ENCODE measurements at places on chromosomes 6 and 20.

DNA sequence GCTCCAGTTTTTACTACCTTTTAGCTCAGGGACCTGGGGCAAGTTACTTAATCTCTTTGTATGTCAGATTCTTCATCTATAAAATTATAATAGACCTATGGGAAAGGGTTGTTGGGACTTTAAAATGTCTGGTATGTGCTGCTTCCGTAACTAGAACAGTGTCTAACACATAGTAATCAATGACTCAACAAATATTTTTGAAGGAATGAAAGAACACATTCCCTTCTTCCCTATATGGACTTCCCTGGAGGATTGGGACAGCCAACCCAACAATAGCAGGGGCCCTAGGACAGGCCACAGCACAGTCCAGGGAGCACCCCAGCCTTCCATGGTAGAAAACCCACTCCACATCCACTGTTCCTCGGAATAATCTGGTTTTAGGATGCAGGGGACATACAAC is 50.7 kb upstream of the TPD52L1 start:
- peak; percentile 70 for DNase-seq

GRCh38 chr6:14728396-14729024 is 517.4 kb upstream of the JARID2 start:
- DNase-seq = no peak

GRCh38 chr20:43953919-43954592 is 39.4 kb downstream of the TOX2 start:
- DNase-seq = no peak

- DNase-seq = no peak
These were observed 21.6 kb downstream of the SERINC3 start for GRCh38 chr20:44500221-44500620.

GRCh38 chr6:90805619-90806155 is 218.8 kb upstream of the MAP3K7 start:
- no peak for DNase-seq

DNA sequence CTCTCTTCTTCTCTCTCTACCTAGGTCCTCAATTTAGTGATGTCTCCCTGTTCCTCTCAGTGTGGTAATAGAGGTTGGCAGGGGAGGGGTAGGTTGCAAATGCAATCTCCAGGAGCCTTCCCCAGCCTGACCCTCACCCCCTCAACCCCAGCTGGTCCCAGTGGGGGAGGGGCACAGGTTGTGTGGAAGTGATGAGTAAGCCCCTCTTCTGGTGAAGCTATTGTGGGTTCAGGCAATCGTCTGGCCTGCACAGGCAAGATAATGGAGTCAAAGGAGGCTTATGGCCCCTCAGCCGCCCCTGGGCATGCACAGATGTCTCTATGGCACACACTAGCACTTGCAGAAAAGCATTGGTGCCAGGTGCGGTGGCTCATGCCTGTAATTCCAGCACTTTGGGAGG is 10.8 kb upstream of the ADA start:
- DNase-seq = no peak

DNA sequence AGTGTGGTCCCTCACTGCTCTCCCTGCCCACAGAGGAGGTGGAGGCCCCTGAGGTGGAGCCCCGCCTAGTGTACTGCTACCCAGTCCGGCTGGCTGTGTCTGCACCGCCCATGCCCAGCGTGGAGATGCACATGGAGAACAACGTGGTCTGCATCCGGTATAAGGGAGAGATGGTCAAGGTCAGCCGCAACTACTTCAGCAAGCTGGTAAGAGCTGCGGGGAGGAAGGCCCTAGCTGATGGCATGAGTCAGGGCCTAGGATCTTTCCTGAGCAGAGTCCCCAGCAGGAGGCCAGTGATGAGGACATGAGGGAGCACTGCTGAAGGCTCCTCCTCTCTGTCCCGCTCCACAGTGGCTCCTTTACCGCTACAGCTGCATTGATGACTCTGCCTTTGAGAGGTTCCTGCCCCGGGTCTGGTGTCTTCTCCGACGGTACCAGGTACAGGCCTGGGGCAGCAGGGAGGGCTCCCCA is 11.2 kb downstream of the PCIF1 start:
- no peak for DNase-seq

- DNase-seq = no peak
These were observed 336.3 kb downstream of the NRN1 start for GRCh38 chr6:5670381-5670780.

GRCh38 chr6:5178806-5179205 is 81.9 kb downstream of the LYRM4 start:
- no peak for DNase-seq

GRCh38 chr6:73639040-73639439 is 14.8 kb downstream of the SLC17A5 start:
- no peak for DNase-seq

DNA sequence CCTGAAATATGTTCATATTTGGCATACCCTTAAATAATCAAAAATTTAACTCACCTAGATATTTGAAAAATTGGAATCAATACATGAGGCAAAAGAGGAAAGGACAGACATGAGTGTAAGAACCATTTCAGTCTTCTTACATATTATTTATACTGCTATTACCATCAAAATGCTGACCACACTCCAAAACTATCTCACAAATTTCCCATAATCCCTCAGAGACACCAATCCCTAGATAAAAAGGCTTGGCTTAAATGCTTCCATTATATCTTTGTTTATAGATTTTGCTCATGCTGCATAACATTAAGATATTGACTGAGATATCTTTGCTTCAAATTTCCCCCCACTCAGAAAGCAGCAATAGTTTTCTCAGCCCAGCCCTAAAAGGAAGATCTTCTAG is 11.7 kb upstream of the NT5DC1 start:
- no peak for DNase-seq

DNA sequence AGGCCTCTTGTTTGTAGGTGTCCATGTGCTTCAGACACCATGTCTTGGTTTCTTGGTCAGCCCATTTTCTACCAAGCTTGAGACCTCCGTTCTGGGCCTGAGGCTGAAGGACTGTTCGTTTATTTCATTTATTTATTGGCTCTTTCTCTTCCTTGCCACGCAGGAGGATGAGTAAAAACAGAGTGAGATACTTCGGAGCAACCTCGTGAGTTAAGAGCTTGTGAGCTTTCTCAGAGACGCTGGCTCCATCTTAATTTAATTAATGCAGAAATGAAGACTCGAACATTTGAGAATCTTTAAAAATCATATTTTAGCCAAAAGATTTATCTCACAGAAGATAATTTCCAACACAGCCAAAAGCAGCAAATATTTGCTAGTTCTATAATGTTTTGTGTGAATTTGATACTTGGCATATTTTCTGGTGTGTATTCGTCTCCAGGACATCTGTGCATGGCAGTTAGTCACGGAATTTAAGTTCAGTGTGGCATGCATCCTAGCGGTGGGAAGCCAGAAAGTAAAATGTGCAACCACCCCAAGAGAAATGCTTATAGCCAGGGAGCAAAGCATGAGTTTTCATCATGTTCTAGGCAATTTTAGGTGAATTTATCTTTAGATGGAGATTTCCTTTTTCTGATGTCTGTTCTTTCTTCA is 76.0 kb downstream of the THBS2 start:
- no peak for DNase-seq

- DNase-seq = no peak
These were observed 14.6 kb downstream of the EPB41L2 start for GRCh38 chr6:131048459-131048858.

- no peak for DNase-seq
These were observed 5.8 kb upstream of the TMEM14A start for GRCh38 chr6:52664991-52665686.

DNA sequence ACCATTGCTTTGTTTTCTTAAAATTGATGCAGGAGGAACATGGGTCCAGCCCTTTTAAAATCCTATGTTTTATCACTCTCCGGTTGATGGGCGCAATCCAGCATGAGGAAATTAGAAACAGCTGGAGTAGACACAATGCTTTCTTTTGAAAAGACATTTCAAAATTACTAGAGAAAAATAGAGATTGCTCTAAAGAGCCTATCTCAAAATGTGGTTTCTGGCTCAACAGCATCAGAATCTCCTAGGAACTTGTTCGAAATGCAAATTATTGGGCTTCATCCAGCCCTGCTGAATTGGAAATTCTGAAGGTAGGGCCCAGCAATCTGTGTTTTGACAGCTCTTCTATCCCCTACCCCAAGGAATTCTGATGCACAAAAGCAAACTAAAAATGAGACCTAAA is 190.8 kb upstream of the BMP2 start:
- no peak for DNase-seq

GRCh38 chr6:2768696-2769095 is 3.5 kb downstream of the WRNIP1 start:
- no peak for DNase-seq

DNA sequence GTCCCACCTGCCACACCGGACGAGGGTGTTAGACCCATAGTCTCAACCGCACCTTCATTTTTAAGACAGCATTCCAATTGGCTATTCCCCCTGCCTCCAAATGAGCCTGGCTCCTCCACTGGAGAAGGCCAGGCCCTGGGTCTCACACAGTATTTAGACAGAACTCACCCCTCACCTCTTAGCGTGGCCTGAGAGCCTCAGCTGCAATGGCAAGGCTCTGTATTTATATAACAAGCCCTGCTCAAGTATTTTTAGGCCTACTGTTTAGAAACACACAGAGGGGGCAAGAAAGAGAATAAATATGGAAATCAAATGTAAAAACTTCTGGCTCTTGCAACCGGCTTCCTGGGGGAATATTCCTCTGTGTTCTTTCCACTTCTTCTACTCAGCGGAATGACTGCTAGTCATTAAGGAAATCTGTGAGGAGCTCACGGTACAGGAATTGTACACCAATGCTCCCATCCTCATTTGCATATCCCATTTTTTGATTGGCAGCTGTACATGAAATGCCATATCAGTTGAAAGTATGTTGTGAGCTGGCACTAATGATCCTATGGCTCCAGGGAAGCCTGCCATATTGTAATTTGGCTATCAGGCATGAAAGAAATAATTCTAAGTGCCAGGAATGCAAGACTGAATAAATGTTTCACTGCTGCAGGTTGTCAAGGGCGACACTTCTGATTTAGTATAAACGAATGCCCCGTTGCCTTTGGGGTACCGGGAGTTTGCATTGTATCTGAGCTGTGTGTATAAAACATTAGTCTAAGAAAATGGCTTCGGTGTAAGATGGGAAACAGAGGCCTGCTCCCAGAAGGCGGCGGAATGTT is 207.5 kb downstream of the ZNF217 start:
- DNase-seq = no peak

DNA sequence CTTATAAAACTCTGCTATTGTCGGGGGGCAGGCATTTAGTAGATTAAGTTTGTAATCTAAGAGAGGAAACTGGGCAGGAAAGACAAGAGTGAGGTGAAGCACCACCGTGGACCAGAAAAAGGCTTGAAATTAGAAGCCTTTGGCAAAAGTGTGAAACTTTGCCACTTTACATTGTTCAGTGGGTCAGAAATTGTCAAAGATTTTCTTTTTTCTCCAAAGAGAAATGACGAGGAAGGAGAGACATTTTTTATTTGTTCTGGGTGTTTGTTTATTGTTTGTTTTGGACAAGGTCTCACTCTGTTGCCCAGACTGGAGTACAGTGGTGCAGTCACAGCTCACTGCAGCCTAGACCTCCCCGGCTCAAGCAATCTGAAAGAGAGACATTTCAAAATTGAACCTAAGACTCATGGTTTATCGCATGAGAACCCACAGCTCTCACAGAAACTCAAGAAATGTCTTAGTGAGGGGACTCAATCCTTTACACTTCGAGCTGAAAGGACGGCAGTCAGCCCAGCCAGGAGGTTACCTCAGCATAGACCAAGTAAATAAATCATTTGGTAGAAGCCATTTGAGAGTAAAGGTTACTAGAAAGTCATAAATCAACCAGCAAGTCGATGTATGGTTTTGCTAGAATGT is 262.8 kb upstream of the TAB2 start:
- DNase-seq = peak; percentile 26

DNA sequence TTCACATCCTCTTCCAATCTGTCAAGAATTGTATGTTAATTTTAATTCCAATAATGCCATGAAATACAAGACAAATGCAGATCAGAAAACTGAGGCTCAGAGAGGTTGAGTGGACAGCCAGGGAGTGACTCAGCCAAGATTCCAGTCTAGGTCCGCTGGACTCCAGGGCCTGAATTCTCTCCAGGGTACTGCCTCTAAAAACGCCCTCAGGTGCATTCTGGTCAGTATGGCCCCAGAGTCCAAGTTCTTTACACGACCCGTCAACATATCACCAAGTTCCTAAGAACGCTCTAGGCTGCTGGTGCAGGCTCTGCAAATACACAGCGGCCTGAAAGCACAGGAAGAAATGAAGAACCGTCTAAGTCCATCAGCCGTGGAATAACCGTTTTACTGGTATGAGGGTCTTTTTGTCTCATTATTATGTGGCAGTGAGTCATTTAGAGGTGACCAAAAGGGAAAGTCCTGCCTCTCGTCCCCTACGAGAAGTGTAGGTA is 709 bp upstream of the ASXL1 start:
- no peak for DNase-seq

DNA sequence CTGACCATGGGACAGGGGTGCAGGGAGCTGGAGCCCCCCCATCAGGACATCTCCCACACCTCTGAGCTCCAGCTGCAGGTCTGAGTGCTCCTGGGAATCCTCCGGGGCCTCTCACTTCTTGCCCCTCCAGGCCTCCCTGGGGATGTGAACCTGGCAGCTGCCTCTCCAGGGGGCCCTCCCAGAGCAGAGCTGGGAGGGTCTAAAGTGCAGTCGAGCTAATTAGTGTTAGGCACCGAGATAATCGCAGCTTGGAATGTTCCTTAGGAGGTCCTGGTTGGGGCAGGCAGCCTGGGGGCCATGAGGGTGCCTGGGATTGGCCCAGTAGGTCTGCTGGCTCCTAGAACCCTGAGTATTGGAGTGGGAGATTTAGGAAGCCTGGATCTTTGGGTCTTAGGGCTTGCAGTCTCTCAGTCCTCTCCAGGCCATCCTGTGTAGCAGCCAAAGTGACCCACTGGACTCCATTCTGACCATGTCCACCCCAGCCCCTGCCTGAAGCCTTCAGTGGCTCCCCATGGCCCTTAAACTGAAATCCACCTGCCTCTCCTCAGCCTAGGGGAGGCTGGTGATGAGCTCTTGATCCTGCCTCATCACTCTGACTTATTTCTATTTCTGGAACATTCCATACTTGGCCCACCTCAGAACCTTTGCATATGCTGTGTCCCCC is 26.0 kb downstream of the CEBPB start:
- DNase-seq = no peak

DNA sequence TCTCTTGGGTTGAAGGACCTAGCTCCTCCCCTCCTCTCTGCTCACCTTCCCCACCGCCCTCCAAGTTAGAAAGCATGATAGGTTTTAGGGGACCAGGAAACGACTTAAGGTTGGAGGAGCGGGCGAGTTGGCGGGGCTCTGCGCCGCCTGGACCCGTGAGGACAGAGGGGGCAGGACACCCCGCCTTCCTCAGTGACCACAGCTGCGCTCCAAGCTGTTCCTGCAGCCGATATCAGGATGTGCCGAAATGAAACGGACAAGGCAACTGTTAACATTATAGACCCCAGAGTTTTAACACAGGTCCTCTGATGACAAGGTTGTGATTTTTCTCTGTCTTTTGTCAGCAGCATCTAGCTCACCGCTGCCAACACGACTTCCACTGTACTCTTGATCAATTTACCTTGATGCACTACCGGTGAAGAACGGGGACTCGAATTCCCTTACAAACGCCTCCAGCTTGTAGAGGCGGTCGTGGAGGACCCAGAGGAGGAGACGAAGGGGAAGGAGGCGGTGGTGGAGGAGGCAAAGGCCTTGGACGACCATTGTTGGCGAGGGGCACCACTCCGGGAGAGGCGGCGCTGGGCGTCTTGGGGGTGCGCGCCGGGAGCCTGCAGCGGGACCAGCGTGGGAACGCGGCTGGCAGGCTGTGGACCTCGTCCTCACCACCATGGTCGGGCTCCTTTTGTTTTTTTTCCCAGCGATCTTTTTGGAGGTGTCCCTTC is at the start of gene GRM1:
GRM1 (plus strand) TSS at position 212 of the 722 bp plus-strand sequence; CDS start at position 668, 456 bp downstream.
- DNase-seq = no peak

GRCh38 chr20:25220810-25221591 is 25.5 kb downstream of the ENTPD6 start:
- DNase-seq = no peak
